ENCODE measurements at places on chromosomes 4 and X.
A peak's percentile ranks its signal among the peaks of the same experiment; 100 is the strongest.

DNA sequence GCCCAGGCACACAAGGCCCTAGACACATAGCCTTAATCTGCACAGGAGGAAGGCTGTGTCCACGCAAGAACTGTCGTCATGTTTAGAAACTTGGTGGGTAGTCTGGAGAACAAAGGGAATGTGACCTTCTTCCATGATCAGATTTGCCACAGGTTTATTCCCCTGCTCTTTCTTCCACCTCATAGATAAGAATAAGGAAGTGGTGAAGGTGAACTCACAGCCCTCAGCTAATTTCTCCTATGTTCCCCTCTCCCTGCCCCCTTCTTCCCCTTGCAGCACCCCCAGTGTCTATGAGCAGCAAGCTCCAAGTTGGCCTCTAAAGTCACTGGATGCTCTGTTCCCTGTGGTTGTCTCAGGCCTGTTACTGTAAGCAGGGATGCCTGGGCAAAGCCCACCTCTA, 39.8 kb upstream of the LAS1L start:
- no peak for DNase-seq

GRCh38 chrX:125404667-125405160, 85.0 kb downstream of the TEX13C start:
- no peak for DNase-seq

DNA sequence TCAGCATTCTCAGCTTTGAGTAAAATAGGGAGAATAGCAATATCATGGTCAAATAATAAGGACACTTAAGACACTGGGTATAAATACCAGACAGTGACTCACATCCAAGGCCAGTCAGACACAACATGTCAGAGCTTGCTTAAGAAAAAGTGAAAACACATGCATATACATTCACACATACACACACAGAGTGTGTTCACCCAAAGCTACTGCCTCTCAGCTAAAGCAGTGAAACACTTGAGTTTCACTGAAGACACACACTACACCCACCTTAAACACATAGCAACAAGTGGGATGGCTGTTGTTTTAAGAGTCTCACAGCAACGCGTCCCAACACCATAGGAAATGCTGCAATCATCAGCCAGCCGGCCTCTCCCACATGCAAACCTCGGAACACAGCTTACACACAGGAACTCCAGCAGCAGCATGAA, 14.4 kb downstream of the SHROOM4 start:
- DNase-seq: no peak

DNA sequence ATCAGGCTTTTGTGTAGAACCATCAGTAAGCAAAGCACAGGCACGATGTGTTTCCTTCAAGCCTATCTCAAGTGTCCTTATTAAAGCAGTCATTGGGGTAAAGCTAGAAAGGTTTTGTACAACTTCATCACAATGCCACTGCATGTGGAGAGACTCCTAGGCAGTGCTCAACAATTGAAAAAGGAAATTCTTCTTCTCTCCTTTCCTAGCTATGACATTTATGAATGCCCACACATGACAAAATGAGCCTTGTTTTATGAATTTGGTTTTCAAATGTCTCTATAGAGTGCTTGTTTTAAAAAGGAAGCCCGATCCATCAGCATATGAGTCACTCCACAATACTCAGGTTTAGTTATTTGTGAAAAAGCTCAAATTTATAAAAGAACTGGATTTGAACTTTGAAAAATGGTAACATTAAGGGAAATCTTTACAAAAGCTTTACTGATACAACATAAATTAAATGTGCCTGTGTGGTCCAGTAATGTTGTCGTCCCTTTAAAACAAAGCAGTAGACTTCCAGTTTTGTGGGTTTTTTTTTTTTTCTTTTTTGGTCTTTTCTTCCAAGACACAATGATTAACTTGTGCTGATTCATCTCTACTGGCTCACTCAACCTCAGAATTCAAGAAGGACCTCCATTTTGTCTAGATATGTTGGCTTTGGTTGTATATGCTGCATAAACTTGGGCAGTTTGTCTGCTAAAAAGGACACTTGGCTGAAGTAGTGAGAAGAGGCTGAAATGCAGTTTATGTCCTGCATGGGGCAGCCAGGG, 273.8 kb downstream of the GASK1B start:
- no peak for DNase-seq

GRCh38 chr4:7984286-7984925, 44.7 kb upstream of the AFAP1 start:
- no peak for DNase-seq

GRCh38 chr4:161320377-161320776, 843.4 kb downstream of the FSTL5 start:
- no peak for DNase-seq

GRCh38 chrX:4825550-4825949, 1112.1 kb upstream of the PRKX start:
- no peak for DNase-seq

GRCh38 chr4:6330384-6330767, 60.7 kb downstream of the WFS1 start:
- no peak for DNase-seq

GRCh38 chr4:126599746-126600145, 1033.0 kb upstream of the INTU start:
- DNase-seq: no peak

DNA sequence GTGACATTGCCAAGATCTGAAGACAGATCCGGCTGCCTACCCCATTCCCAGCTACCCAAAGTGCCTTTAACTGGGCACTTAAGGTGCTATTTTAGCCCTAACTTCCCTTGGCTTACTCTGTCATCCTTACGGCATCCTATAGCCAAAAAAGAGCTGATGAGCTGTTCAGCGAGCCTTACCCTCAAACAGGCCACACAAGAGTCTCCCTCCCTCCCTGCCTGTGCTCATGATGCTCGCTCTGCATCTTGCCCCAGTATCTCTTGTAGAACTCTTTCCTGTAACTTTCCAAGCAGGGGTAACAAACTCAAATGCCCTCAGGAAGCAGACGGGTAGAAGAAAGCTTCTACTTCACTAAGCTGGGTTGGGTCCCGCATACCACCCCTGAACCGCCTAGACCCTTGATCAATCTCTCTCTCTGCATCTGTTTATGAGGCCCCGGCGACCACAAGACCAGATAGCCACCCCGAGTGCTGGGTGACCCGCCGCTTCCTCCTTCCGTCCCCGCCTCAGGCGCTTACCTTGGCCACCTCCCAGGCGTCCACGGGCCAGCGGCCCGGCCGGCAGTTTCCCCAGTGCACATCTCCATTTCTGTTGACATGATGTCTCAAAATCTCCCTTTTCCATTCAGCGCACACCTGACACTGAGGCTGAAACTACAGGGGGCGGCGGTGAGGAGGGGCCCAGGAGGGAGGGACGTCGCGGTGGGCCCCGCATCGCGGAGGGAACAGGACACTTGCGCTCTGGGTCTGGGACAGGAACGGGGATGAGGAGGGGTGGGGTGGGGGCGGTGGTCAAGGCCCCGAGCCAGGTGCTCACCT, 663 bp downstream of the CXorf38 start:
- no peak for DNase-seq

DNA sequence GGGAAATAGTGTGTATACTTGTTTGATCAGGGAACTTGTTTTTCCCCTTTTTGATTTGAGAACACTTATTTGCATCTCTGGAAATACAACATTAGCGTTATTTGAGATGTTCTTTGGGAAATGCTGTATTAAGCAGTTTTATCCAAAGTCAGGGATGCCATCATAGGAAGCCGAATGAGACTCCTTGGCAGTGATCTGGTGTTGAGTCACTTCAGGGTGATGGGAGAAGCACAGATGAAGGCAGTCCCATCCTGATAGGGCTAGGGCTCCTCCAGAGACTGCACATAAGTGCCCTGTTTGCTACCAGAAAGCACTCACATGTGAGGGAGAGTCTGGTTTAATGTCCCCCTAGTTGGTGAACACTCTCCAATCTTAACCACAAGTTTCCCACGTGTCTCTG, 62.3 kb downstream of the IL1RAPL1 start:
- DNase-seq: no peak

GRCh38 chr4:41125558-41126311, 88.6 kb downstream of the APBB2 start:
- no peak for DNase-seq

GRCh38 chr4:156378033-156378665, 424.5 kb upstream of the CTSO start:
- DNase-seq: no peak

- no peak for DNase-seq
Measured at GRCh38 chr4:151226004-151226932, 50.7 kb upstream of the PRSS48 start.

GRCh38 chrX:5976332-5976731, 252.3 kb downstream of the NLGN4X start:
- no peak for DNase-seq

DNA sequence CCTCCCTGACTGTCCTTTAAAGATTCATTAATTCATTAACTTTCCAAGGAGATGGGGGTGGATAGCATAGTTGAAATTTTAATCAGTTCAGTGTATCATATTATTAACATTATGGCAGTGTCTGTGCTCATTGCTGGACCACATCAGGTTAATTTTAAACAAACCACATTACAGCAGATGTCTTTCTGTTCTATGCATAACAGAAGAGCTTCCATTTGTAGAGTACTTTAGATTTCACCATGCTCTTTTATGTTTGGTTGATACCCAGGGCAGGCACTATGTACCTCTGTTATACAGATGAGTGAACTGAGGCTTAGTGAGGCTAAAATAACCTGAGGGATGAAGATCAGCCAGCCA, 41.1 kb downstream of the AFF2 start:
- DNase-seq: no peak

DNA sequence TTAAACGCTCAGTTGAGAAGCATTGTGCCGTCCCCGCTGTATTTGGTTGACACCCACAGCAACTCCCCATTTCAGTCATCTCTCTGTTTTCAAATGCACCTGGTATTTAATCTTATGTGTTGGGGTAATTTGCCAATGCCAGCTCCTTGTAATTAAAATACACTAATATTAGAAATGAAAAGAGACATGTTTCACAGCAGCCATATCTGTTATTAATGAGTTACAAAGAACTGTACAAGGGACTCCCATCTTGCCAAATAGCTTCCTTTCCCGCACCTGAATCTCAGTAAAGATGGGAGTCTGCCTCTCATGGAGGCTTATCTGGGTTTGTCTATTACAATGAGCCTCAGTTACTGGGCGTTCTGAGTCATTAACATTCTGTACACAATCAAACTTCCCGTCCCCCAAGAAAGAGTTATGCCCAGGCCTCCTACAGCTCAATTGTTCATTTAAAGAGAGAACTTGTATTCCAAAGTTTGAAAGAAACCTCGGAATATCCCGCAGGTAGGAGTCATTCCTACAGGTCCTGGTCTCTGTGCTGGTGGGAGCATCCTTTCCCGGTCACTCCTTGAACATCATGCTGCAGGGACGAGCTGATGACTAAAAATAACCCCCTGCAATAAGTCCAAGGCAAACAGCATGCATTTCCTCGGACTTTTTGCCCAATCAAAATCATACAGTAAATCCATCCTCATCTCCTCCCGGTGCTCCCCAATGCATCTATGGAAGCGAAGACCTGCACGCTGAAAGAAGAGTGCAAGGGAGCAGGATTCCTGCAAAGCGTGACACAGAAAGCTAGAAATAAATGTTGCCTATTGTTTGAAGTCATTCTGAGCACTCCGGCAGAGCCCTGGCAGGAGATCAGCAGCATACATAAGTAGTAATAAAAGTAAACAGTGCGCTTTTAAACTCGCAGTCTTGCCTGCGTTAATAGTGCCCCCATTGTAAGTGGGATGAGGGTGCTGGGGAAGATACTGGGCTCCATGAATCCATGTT, 926 bp downstream of the NDP start:
- DNase-seq: peak; percentile 51

GRCh38 chr4:24248674-24249630, 335.4 kb downstream of the DHX15 start:
- DNase-seq: no peak

DNA sequence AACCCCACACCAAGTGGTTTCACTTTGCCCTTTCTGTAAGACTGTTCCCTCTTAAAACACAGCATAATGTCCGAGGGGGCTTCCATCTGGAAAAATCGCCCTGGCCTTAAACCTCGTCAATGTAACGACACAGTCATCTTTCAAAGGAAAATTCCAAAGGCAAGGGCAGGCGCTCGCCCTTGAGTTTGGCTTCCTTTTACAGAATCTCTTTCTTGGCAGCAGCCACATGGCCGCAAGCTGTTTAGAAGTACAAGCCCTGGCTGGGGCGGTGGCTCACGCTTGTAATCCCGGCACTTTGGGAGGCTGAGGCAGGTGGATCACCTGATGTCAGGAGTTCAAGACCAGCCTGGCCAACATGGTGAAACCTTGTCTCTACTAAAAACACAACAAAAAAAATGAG, 27.1 kb upstream of the GRPEL1 start:
- DNase-seq: no peak

GRCh38 chr4:181216501-181216900, 1026.7 kb upstream of the TENM3 start:
- no peak for DNase-seq

GRCh38 chr4:38281371-38282071, 321.3 kb downstream of the PTTG2 start:
- no peak for DNase-seq

DNA sequence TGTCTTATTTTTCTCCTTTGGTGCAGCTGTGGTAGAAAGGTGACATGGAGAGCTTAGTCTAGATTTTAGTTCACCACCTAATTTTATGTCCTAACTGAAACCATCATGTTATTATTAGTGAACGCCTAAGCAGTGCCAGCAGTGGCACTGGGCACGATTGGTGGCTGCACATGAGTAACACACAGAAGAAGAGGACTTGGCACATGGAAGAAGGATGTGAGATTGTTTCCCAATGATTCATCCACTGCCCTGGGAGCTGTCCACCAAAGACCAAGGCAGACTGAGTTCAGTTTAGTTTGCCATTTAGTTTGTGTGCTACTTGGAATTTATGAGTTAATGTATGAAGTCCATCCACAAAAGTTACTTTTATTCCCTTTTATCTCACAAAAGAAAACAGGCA, 68.1 kb upstream of the NAP1L5 start:
- DNase-seq: no peak

DNA sequence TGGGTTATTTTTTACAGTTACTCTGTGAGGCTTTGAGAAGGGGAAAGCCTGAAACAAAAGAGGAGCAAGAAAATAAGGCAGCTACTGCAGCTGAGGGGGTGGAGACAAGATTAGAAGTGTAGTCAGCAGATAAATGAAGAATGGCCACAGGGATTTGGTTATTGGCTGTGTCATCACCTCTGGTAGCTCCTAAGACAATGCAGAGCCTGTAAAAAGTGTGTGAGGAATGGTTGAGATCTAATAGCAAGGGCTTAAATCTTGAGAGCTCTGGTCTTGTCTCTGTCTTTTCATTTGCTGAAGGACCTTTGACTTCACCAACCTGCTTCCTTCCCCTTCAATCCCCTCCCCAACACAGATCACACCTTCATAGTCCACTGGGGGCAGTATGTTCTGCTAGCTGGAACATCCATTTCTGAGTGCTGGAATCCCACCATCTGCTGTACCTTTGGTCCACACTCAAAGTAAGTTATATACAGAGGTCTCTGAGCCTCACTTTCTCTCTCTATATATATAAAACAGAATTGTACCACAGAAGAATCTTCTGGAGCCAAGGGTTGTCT, 213.7 kb upstream of the ZIC3 start:
- no peak for DNase-seq
